Activated T-cell treated with anti-CD3 and anti-CD28 coated beads, Interleukin-2, amount 50 U/mL, for 72 hours (primary cell): ENCODE measurements at places on chromosomes 13 and 19. TPM values are rescaled to one million over a fixed set of nuclear protein-coding genes. Genes with fewer than 3 reads are reported as not detected.
A peak's percentile ranks its signal among the peaks of the same experiment; 100 is the strongest.

DNA sequence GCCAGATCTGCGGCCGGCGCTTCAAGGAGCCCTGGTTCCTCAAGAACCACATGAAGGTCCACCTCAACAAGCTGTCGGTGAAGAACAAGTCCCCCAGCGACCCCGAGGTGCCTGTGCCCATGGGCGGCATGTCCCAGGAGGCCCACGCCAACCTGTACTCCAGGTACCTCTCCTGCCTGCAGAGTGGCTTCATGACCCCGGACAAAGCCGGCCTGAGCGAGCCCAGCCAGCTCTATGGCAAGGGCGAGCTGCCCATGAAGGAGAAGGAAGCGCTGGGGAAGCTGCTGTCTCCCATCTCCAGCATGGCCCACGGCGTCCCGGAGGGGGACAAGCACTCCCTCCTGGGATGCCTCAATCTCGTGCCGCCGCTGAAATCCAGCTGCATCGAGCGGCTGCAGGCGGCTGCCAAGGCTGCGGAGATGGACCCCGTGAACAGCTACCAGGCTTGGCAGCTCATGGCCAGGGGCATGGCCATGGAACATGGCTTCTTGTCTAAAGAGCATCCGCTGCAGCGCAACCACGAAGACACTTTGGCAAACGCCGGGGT is 72.6 kb downstream of the ZNF536 start:
- no peaks in the 10 kb centered on the region for H3K27me3 ChIP-seq
- H3K27ac ChIP-seq = no peak overlapping the region
- no peaks in the 10 kb centered on the region for H3K36me3 ChIP-seq
- no peak overlapping the region for H3K4me3 ChIP-seq
- H3K4me1 ChIP-seq = no peaks in the 10 kb centered on the region

DNA sequence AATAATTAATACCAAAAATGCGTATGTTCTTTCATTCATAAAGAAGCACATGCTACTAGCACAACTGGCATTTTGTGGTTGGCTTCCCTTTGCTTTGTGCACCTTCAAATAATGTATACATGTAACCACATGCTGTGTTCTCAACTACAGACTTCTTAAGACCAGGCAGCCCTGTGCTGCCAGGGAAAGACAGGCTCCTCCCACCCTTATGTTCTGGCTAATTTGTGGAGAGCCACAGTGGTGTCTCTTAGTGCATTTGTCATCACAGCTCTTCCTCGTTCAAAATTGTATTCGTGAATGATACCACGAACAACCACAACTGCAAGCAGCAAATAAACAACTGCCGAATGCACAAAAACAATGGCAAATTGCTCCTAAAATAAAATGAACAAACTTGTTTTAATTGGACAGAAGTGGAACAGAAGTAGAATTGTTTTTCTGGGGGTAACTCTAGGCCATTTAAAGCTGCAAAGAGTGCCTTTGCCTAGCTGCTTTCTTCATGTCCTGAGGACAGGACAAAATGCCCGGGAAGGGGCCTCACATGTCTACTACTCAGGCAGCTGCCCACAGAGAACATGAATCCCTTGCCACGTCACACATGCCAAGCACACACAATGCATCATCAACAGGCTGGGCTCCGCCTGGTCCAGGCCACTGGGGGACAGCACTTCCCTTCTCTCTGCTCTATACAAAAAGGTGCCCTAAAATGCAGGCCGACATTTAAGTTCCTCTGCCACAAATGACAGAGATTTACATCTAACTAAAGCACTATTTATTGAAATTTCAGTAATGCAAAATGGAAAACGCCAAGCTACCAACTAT is 21.7 kb downstream of the IRS2 start:
- DNase-seq = no peak
- H3K27me3 ChIP-seq = no peaks in the 10 kb centered on the region
- no peak overlapping the region for H3K27ac ChIP-seq
- H3K4me1 ChIP-seq = peaks cover 40% of the 10 kb centered on the region

FFAR1 gene
- total RNA-seq = 0.67 TPM

BEST2 gene
- not detected for total RNA-seq

GRCh38 chr19:50657712-50658440 is 8.6 kb downstream of the C19orf81 start:
- H3K4me3 ChIP-seq = peak overlapping the region; percentile 93
- H3K4me1 ChIP-seq = peaks cover 29% of the 10 kb centered on the region
- H3K27ac ChIP-seq = peak overlapping the region; percentile 56
- H3K36me3 ChIP-seq = peaks cover 14% of the 10 kb centered on the region
- H3K27me3 ChIP-seq = peaks cover 74% of the 10 kb centered on the region

GRCh38 chr19:3433805-3434540 is 46.4 kb downstream of the SMIM24 start:
- H3K27me3 ChIP-seq = no peaks in the 10 kb centered on the region
- peaks cover 10% of the 10 kb centered on the region for H3K36me3 ChIP-seq
- H3K27ac ChIP-seq = peak overlapping the region; percentile 94
- DNase-seq = no peak
- H3K4me1 ChIP-seq = peaks cover 17% of the 10 kb centered on the region

WDR87 gene
- not detected for total RNA-seq

PLVAP gene
- not detected for total RNA-seq

GRCh38 chr13:109584844-109585361 is 201.5 kb downstream of the IRS2 start:
- no peak overlapping the region for H3K4me3 ChIP-seq
- no peaks in the 10 kb centered on the region for H3K36me3 ChIP-seq
- no peak overlapping the region for H3K27ac ChIP-seq
- DNase-seq = no peak
- peaks cover 19% of the 10 kb centered on the region for H3K27me3 ChIP-seq

- H3K27me3 ChIP-seq = peaks cover 12% of the 10 kb centered on the region
- H3K27ac ChIP-seq = no peak overlapping the region
- no peaks in the 10 kb centered on the region for H3K36me3 ChIP-seq
- H3K4me3 ChIP-seq = peak overlapping the region; percentile 73
- peak; percentile 77 for DNase-seq
- H3K4me1 ChIP-seq = peaks cover 13% of the 10 kb centered on the region
Observed at GRCh38 chr19:588093-588740, 1.5 kb upstream of the HCN2 start.

GRCh38 chr13:95678967-95679366 is 2.0 kb downstream of the DNAJC3 start:
- DNase-seq = no peak

CBLC gene
- not detected for total RNA-seq

DNA sequence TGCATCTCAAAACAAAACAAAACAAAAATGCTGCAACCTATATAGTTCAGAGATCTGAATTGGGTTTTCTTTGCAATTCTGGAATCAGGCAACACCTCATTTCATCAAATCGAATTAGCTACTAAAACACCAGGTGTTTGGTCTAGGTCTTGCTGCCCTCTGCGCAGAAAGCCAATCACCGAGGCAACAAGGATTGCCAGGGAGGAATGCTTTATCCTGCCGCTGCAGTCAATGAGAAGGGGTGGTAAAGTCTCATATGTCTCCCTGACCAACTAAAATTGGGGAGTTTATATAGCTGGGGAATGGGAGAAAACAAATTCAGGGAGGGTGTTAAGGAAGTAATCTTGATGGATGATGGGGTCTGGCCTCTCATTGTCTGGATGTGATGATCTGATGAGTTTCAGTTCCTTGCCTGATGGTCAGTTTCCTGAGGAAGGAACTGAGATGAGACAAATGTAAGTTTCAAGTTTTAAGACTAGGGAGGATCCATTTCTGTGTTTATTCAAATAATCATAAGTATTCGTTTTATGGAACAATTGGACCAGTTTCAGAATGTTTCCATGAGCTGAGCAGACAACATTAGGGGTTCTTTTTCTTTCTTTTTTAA is 5.0 kb upstream of the YJU2 start:
- H3K27ac ChIP-seq = no peak overlapping the region
- H3K27me3 ChIP-seq = no peaks in the 10 kb centered on the region
- H3K36me3 ChIP-seq = peaks cover 2% of the 10 kb centered on the region
- no peak for DNase-seq

- no peaks in the 10 kb centered on the region for H3K27me3 ChIP-seq
- H3K4me3 ChIP-seq = no peak overlapping the region
- no peaks in the 10 kb centered on the region for H3K36me3 ChIP-seq
- H3K4me1 ChIP-seq = no peaks in the 10 kb centered on the region
- no peak overlapping the region for H3K27ac ChIP-seq
- no peak for DNase-seq
Observed at GRCh38 chr13:29977476-29978120, 127.2 kb upstream of the UBL3 start.

DNA sequence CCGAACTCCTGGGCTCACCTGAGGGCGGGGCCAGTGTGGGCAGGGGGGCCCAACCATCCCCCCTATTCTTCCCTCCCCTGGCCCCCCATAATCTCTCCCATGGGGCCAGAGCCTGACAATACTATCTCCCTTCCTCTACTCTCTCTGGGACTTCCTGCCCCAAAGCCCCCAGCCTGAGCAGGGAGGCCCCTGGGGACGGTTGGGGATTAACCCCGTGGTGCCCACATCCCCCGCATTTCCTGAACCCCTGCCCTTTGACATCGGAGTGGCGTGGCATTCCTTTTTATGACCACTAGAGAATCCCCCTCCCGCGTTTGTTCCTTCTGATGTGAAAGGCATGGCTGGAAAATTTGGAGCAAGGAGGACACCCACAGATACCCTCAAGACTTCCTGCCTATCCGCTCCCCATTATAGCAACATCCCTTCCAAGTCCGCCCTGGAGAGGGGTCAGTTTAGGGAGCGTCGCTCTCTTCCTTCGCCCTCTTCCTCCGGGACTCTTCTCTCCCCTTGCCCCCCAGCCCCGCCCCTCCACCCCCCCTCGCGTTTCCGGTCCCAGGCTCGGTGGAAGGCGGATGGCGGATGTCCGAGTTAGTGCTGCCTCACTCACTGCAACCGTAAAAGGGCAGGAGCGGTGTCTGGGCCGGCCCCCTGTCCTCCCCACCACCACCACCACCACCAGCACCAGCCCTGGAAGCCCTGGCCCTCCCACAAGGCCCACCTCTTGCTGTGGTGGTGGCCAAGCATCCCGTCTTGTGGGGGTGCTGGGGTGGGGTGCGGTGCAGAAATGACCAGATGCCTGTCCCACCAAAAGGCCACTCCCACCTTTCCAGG is 1.8 kb downstream of the VASP start:
- H3K27me3 ChIP-seq = no peaks in the 10 kb centered on the region
- DNase-seq = peak; percentile 64
- H3K4me1 ChIP-seq = peaks cover 58% of the 10 kb centered on the region
- peaks cover 4% of the 10 kb centered on the region for H3K36me3 ChIP-seq
- H3K27ac ChIP-seq = peak overlapping the region; percentile 91

ZNF132 gene
- total RNA-seq = 3.5 TPM

DNA sequence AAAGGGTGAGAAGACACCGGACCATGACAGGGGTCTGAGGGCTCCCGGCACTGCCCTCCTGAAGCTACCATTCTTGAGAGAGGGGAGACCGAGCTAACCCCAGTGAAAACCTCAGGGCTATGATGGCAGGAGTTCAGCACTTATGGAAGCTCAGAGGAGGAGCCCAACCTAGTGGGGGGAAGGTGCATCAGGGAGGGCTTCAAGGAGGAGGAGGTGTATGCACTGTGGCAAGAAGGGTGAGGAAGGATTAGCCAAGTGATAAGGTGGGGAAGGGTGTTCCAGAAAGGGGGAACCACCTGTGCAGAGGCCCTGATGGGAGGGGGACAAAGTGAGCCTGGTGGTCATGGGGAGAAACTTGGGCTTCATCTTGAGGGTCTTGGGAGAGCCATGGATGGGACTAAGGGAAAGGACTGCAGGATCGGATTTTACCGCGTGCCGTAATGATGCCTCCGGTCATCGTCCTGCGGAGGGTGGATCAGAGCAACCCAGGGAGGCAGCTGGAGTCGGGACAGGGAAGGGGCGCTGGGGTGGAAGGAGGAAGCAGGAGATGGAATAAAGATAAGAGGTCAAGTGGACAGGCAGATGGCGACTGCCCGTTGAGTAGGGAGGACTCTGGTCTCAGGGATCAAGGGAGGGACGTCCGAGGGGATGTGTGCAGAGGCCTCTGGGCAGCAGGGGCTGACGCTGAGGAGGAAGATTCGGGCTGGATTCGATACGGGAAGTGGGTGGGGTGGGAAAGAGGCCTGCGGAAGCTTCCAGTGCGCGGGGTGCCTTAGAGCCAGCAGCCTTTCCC is 13.3 kb upstream of the PSMD8 start:
- no peaks in the 10 kb centered on the region for H3K36me3 ChIP-seq
- H3K27me3 ChIP-seq = peaks cover 25% of the 10 kb centered on the region
- DNase-seq = no peak
- no peak overlapping the region for H3K27ac ChIP-seq

- no peak overlapping the region for H3K27ac ChIP-seq
- no peak for DNase-seq
- H3K27me3 ChIP-seq = no peaks in the 10 kb centered on the region
- peaks cover 3% of the 10 kb centered on the region for H3K36me3 ChIP-seq
- H3K4me3 ChIP-seq = no peak overlapping the region
Observed at GRCh38 chr13:107778094-107778493, 437.2 kb downstream of the LIG4 start.

SYCN gene
- total RNA-seq = not detected

- no peak overlapping the region for H3K27ac ChIP-seq
- DNase-seq = no peak
- no peak overlapping the region for H3K4me3 ChIP-seq
- peaks cover 67% of the 10 kb centered on the region for H3K4me1 ChIP-seq
- H3K36me3 ChIP-seq = no peaks in the 10 kb centered on the region
Observed at GRCh38 chr13:46575818-46576221, 22.9 kb downstream of the LRCH1 start.

PDE4A gene
- total RNA-seq = 21.8 TPM

DNA sequence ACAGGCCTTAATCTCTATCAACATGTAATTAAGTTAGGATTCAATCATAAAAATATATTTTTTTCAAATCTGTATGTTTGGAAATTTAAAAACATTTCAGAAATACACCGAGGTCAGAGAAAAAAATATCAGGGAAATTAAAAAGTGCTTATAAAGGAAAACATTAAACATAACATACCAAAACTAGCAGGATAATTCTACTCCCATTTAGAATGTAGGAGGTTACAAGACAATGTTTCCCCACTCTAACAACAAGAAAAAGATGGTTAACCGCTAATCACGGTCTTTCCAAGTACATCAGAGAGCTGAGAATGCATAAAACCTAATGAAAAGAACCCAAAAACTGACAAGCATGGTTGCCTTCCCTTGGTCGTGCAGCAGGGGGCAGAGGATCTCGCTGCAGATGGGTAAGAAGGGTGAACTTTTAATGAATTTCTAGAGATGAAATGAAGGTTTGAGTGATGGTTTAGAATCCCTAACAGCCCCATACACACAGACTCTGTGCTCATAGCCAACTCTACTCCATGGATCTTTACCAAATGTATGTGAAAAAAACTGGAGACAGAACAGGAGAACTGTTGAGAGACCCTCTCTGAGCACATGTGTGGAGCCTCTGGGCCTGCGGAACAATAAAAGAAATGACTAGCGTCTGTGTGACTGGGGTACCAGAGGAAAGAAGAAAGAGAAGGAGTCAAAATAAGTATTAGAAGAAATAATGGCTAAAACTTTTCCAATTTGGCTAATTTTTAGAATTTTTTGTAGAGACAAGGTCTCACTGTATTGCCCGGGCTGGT is 51.3 kb upstream of the LSM14A start:
- no peaks in the 10 kb centered on the region for H3K36me3 ChIP-seq
- H3K4me1 ChIP-seq = peaks cover 12% of the 10 kb centered on the region
- peak; percentile 52 for DNase-seq
- H3K4me3 ChIP-seq = no peak overlapping the region
- no peaks in the 10 kb centered on the region for H3K27me3 ChIP-seq
- no peak overlapping the region for H3K27ac ChIP-seq

TIMM13 gene
- total RNA-seq = 54.0 TPM

JAK3 gene
- total RNA-seq = 235 TPM
